ENCODE measurements at places on chromosomes 4 and X.

DNA sequence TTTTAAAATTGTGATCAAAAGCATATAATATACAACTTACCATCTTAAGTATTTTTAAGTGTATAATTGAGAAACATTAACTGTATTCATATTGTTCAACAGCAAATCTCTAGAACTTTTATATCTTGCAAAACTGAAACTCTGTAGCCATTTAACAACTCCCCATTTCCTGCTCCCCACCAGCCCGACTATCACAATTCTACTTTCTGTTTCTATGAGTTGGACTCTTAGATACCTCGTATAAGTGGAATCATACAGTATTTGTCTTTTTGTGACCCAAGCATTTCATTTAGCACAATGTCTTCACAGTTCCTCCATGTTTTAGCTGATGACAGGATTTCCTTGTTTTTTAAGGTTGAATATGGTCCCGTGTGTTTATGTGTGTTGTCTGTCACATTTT, 106.0 kb downstream of the LRBA start:
- DNase-seq, result no peak

- DNase-seq, result no peak
These were observed 31.5 kb upstream of the PTTG2 start for GRCh38 chr4:37928426-37929416.

GRCh38 chrX:135541351-135541750, 20.9 kb downstream of the INTS6L start:
- DNase-seq, result no peak

DNA sequence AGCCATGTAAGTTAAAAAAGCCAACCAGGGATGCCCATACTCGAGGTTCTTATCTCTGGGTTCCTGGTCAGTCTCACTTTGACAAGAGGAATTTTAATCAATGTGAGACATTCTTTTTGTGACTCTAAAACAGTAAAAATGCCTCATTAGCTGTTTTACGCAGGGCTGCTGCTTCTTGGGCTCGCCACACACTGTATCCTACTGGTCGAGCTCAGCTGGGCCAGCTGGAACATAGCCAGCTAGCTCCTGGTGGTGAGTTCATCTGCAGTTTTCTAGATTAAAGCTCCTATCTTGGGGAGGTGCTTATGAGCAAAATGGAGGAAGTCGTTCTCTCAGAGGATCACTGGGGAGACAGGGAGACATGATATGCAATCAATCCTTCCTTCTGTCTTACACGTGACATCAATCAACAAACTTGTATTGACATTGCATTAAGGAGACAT, 55.9 kb upstream of the LEF1 start:
- peak; percentile 18 for DNase-seq

DNA sequence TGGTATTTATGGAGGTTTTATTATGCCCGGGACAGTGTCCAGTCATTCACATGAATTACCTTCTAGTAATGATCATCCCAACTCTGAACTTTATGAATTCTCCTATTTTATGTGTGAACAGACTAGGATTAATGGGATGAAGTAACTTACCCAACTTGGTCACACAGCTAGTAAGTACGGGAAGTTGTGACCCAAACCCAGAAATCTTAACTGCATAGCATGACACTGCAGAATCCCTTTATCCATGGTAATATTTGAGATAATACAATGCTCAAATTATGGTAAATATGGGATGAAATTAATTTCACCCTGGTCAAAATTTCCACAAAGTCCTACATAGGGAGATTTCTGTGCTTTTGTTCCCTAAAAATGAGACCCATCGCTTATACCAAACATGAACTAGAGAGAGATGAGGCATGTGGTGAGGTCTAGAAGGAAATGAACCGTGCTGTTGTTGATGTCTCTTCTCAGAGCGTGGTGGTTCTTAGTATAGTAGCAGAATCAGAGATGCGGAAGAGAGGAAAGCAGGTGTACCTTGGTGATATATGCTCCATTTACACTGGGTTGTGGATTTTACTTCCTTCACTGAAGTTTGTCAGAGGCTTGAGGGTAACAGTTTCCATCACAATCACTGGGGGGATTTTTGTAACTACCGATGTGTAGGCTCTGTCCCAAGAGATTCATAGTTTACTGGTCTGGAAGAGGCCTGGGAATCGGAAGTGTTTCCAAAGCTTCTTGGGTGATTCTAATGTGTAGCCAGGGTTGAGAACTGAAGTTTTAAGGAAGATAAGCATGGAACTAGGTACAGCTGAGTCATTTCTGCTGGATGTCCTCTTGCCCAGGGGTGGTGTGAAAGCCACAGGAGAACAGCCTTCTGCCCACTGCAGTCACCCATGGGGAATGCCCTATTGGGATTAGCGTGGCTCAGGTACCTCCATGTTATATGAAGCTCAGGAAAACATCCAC, 30.2 kb upstream of the FAM9C start:
- no peak for DNase-seq
